ENCODE measurements at places on chromosomes 7 and 10.

DNA sequence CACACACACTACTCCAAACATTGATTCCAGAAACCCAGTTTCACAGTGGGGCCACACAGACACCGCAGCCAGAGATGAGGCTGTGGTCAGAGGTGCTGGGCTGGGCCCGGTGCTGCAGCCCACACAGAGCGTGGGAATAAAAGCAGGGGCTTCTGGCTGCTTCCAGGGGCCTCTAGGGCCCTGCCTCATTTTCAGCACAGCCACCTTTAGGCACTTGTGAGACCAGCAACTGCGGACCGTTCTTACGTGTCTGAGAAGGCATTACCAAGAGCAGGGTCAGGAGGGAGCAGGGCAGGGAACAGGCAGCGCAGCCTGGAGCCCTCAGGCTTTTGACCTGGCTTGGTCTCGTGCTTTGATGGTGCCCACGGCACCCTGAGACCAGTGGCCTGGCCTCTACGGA is 270.4 kb downstream of the DNAJB6 start:
- no peak for DNase-seq

DNA sequence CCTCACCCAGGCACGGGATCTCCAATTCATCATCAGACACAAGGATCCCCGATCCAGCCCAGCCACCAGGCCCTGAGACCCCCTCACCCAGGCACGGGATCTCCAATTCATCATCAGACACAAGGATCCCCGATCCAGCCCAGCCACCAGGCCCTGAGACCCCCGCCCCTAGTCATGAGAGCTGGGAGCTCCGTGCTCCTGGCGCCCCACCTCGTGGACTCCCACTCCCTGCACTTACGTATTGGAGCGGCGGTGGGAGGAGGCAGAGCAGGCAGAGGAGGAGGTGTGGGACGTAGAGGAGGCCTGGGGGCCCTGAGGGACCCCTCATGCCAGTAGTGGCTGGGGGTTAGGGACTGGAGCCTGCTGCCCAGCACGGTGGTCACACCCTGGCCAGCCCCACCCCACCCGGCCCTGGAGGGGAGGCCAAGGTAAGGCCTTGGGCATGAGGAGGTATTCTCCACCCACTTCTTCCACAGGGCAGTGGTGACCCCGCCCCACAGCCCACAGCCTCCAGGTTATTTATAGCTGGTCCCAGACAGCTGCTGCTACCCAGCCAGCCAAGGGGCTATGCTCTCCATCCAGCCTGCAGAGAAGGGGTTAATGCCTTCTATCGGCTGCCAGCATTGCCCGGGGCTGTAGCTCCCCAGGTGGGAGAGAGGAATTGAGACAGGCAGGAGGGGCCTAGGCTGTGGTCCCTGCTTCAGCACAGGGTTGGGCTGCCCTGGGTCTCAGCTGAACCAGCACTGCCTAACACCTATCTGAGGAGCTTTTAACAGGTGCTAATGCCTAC is 17.6 kb upstream of the CRHR2 start:
- no peak for DNase-seq

GRCh38 chr10:20254078-20254477 is 437.8 kb downstream of the PLXDC2 start:
- no peak for DNase-seq

DNA sequence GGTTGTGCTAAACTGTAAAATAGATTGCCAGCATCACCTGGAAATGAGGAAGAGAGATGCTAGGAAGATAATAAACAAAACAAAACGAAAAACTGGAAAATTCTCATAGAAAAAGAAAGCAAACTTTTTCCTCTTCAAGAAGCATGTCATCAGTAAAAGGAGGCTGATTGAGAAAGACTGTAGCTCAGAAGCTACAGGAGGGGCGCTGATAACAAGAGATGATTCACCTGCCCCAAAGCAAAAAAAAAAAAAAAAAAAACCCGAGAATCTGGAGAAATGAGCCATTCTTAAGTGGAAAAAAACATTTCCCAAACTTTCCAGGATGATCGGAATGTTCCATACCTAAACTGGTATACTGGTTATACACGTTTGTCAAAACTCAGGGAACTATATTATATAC is 130.5 kb upstream of the C1QL3 start:
- DNase-seq = no peak

- no peak for DNase-seq
These were observed 46.6 kb downstream of the ATXN7L1 start for GRCh38 chr7:105829681-105830322.

DNA sequence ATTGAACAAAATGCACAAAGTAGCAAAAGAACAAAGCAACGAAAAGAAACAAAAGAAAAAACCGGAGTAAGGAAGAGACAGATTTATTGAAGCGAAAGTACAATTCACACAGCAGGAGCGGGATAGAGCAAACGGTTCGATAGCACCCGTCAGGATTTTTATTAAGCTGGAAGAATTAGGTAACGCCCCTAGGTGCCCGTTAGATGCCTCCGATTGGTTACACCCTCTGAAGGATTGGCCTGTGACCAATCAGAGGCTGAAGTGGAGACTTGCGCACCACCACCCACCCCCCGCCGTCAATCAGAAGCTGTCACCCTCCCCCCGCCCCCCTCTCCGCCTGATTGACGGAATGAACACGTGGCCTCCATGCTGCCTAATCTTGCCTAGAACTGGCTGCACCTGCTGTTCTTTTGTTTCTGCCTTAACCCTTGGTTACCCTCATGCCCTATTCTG is 16.8 kb downstream of the OCM2 start:
- DNase-seq = no peak

GRCh38 chr10:117830787-117831212 is 215.9 kb downstream of the RAB11FIP2 start:
- DNase-seq = no peak

GRCh38 chr7:28595076-28595475 is 182.8 kb downstream of the CREB5 start:
- DNase-seq = no peak

- DNase-seq = no peak
These were observed 286.5 kb upstream of the SORCS1 start for GRCh38 chr10:107451047-107451446.
